NCI-H1436 (cell line): ENCODE measurements at places on chromosomes 3 and 15.
A peak's percentile ranks its signal among the peaks of the same experiment; 100 is the strongest.

DNA sequence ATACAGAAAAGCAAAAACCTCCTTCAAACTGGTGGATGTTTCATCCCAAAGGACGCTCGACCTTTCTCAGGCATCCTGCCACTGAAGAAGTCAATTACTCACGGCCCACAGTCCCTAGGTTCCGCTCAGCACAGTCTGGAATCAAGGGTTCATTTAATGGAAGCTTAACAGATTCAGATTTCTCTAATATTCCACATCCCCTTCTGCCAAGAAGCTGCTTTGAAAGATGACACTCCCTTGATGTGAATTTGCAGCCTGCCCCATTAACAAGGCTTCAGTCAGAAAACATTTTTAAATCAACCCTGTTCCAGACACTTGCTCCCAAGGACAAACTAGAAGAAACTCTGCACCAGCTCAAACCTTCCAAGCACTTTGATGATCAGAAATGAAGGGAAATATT is 81.2 kb downstream of the LIPC start:
- no peak for DNase-seq

DNA sequence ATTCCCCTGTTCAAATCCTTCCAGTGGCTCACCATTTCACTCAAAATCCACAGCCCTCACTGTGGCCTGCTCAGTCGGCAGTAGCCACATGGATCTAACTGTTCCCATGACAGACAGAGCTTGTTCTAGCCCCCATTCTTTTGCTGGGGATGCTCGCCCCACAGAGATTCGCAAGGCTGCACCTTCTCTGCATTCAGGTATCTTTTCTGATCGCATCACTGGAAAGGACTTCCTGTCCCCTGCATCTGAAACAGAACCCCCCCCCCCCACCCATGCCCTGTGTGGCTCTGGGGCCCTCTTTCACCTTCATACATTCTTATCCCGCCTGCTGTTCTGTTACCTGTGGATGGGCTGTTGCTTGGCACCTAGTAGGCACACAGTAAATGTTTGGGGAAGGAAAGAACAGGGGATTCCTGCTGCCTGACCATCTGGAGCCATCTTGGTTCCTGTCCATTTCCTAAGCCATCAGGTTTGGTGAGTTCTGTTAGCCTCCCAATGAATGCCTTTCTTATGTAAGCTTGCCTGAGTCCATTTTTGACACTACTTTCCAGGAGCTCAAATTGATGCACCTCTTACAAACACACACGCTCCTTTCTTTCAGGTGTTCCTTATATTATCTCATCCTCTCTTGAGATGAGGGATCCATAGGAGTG is 42.9 kb upstream of the PGPEP1L start:
- DNase-seq, result no peak

DNA sequence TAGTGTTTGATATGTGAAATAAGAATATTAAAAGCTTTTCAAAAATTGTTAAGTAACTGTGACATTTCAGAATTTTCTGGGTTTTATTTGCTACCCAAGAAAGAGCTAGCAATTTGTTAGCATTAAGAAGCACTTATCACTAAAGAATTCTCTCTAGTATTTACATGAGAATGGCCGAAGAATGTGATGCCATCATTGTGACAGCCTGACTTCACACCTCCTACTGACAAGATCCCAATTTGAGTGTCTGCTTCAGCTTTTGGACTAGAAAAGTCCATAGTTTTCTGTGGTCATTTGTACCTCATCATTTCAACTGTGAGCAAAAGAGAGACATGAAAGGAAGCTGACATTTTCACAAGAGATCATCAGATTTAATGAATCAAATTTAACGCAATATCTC is 548.1 kb upstream of the AGTR1 start:
- no peak for DNase-seq

DNA sequence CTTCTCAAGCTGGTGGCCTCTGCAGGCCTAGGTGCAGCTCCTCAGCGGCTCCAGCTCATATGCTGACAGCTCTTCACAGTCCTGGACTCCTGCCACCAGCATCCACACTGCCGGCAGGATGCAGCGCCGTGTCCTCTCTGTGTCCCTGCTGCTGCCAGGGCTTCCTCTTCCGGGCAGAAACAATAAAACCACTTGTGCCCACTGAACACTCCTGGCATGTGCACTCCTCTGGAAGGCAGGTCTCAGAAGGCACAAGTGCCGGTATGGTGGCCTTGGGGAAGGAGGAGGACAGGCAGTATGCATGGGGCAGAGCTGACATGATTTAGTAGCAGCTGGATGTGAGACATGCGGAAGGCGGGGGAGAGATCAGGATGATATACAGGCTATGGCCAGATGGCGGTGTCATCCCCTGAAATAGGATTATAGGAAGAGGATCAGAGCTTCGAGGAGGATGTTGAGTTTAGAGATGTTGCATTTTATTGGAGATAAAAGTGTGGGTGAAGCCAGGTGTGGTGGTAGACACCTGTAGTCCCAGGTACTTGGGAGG is 7.5 kb upstream of the MAN2A2 start:
- DNase-seq, result no peak

GRCh38 chr3:49671291-49672288 is 2.6 kb upstream of the APEH start:
- no peak for DNase-seq

GRCh38 chr15:58329211-58329610 is 102.6 kb upstream of the LIPC start:
- DNase-seq, result no peak

DNA sequence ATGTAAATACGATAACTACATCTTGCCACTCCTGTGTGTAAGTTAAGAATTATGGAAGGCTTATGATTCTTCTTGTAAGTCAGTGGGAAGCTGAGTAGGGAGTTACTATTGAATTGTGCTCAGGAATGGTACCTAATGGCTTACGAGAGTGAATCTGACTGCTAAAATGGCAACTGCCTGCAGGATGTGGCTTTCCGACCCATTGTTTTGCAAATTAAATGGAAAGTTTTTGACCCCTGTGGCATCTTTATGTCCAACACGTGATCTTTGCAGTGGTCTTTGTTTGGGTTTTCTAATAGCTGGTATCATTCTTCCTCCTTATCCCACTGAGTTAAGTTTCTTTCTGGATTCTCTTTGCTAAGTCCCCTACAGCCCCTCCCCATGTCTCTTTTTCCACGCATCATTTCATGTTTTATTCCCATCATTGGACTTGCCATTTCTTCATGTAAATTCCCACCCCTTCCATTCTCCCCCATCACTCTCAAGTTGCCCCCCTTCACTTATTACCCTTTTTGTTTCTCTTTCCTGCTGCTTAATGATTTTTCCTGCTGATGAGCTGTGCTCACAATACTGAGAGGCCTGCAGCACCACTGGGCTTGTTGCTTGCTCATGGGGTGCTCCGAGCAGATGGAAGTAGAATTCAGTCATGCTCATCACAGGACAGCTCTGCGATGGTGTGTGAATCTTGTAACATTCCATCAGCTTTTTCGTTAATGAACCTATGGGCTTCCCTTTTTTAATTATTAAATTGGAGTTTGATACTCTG is 428.2 kb upstream of the IL12A start:
- DNase-seq, result no peak

DNA sequence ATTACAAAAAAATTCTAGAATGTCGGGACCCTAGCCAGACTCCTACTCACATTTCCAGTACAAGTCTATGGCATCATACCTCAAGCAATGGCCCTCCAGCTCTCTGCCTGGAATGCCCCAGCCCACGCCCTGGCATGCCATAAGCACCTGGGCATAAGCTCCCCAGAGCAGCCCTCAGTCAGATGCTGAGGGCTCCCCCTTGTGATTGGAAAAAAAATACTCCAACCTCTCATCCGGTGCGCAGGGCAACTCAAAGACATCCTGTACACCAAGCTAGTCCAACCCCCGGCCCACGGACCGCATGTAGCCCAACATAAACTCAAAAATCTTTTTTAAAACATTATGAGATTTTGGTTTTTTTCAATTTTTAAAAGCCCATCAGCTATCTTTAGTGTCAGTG is 115.4 kb downstream of the NEK10 start:
- DNase-seq, result peak; percentile 2

DNA sequence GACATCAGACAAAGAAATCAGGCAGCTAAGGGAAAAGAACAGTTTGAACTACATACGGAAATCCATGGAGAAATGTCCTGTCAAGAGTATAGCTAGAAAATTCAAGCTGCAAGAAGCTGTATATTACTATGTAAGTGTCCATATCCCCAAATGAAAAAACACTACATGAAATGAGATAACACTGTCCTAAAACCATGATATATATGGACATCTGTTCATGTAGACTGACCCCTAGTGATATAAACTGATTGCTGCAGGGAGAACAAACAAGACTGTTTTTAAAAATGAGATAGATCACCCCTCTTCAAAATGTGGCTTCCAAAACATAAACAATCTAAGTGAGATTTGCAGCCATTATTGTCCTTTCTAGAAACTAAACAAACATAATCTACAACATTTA is 985.6 kb downstream of the EPHA3 start:
- no peak for DNase-seq

DNA sequence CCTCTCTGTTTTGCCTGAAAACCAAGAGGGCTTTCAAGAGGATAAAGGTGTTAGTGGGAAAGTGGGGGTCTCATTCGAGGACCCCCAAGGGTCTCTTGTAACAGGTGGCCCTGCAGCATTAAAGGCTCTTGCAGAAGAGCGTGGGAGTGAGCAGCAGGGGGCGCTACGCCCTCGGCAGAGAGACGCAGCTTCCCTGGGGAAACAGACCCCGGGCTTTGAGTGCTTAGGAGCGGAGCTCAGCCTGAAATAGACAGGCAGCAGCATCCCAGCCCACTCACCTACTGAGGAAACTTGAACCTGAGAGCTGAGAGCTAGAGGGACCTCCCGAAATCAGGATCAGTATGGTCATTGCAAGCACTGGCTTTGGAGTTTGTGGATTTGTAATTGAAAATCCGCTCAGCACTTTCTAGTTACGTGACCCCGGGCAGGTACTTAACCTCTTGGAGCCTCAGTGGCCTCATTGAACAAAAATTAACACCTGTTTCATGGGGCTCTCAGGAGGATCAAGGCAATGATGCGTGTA is 25.7 kb downstream of the RPLP1 start:
- DNase-seq, result peak; percentile 85

DNA sequence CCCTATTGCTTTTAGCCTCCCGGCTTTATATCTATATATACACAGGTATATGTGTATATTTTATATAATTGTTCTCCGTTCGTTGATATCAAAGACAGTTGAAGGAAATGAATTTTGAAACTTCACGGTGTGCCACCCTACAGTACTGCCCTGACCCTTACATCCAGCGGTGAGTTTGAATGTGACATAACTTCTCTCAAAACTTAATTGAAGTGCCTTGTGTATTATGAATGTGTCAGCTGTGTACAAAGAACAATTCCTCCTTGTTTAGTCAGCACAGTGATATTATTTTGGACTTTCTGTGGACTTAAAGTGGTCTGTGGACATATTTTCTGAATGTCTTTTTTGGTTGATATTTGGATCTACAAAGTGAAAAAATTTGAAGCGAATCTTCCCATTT is 220 bp downstream of the TP63 start:
- DNase-seq, result no peak

GRCh38 chr15:67836477-67836876 is 3.4 kb downstream of the RNU6-1 start:
- DNase-seq, result no peak

- DNase-seq, result no peak
These were observed 26.8 kb downstream of the KLHDC8B start for GRCh38 chr3:49198161-49198560.

DNA sequence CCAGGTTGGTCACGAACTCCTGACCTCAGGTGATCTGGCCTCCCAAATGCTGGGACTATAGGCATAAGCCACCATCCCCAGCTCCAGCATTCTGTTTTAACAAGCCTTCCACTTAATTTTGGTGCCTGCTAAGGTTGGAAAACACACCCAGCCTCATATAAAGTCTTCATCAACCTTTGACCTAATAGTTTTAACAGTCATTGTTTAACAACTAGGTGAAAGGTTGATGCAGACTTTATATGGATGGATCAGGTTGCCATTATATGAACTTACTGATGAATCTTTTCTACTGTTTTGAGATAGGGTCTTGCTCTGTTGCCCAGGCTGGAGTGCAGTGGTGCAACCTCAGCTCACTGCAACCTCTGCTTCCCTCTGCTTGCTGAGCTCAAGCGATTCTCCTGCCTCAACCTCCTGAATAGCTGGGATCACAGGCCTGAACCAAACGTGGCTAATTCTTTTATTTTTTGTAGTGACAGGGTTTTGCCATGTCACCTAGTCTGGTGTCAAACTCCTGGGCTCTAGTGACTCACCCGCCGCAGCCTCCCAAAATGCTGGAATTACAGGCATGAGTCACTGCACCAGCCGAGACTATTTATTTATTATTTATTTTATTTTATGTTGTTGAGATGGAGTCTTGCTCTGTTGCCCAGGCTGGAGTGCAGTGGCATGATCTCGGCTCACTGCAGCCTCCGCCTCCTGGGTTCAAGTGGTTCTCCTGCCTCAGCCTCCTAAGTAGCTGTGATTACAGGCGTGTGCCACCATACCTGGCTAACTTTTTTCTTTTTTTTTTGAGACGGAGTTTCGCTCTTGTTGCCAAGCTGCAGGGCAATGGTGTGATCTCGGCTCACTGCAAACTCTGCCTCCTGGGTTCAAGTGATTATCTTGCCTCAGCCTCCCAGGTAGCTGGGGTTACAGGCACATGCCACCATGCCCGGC is 3.1 kb upstream of the RPAP1 start:
- no peak for DNase-seq

- DNase-seq, result no peak
These were observed 61.4 kb downstream of the ADCY5 start for GRCh38 chr3:123387532-123387931.

DNA sequence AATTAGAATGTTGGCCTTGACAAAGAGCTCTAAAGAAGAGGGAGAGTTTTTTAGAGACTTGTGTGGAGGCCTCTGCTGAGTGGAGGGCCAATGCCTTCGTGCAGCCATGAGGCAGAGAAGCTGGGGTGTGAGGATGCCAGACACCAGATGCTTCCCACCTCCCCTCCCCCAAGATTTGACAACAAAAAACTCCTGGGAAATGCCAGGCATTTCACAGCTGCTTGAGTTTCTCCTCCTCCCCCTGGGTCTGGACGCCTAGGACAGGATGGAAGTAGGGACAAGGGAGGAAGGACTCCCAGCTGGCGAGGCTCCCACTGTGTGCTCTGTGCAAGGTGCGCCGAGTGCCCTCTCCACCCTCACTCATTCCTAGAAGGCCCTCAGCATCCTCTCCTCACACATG is 20.1 kb downstream of the TGM4 start:
- no peak for DNase-seq

DNA sequence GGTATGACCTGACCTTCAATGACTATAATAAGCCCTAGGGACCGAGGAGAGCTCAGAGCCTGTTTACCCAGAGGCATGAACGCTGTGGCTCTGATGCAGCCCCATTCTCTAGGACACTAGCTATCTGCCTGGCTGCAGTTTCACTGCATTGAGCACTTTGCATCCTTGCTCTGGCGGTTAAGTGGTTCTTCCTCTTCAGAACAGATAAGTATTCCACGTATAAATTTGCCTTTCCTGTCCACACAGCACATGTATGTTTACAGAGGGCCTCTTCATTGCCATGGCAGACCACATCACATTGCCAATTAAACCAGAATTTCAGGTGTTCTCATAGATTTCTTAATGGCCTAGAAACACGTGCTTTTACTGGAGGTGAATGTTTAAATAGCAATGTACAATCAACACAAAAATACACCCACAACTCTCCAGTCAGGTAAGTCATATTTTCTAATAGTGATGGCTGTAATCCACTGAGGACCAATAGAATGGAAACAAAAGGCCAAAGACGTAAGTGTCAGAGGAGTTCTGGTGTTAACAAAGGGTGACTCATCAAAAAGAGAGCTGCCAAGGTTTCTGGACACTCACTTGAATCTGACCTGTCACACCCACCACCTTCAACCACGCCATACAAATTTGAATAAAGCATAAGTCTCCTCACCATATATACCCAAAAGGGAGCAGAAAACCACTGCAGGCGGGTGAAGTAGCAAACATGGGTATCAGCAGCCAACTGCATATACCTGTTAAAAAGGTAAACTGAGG is 553.4 kb downstream of the OCA2 start:
- DNase-seq, result no peak
